NCI-H446 treated with DMSO at 0.1 percent for 48 hours (cell line): ENCODE measurements at places on chromosomes 2 and 18.

GRCh38 chr18:8081872-8082553, 514.9 kb downstream of the PTPRM start:
- no peak for DNase-seq

- no peak for DNase-seq
These were observed 28.3 kb upstream of the ASAP2 start for GRCh38 chr2:9178110-9178903.

- DNase-seq = no peak
These were observed 362.5 kb upstream of the TNP1 start for GRCh38 chr2:217222309-217222910.

GRCh38 chr2:107747964-107748583, 78.6 kb upstream of the RGPD4 start:
- DNase-seq = no peak

GRCh38 chr2:16165518-16166326, 225.4 kb downstream of the MYCN start:
- DNase-seq = no peak

DNA sequence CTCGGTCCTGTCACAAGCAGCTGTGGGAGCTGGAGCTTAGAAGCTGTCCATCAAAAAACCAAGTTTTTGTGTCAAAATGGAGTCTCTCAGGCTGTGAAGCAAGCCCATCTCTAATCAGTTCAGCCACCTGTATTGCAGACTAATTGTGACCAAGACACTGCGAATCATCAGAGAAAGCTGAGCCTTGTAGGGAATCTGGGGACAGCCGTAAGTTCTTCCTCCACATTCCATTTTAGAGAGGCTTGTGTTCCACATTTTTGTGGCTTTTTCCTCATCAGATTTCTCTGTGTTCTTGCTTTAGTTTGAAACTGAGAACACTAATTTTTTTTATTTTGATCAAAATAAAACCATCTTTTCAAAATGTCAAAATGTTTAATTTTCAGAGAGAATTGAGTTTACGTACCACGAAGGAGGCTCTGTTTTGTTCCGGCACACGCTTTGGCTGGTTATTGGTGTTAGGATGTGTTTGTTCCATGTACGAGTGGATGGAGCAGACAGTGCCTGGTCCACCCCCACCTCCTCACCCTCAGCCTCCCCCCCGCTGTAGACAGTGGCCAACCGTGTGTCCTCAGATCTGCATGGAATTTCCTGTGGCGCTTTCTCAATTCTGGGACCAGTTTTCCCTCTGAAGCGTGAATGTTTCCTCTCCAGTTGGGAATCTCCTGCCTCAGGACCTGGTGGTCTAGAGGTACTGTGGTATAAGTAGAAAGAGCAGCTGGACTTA, 140.8 kb downstream of the AGAP1 start:
- DNase-seq = no peak

GRCh38 chr18:60018618-60019462, 119.0 kb downstream of the PMAIP1 start:
- no peak for DNase-seq

GRCh38 chr18:23244401-23244800, 109.1 kb downstream of the CABLES1 start:
- no peak for DNase-seq

DNA sequence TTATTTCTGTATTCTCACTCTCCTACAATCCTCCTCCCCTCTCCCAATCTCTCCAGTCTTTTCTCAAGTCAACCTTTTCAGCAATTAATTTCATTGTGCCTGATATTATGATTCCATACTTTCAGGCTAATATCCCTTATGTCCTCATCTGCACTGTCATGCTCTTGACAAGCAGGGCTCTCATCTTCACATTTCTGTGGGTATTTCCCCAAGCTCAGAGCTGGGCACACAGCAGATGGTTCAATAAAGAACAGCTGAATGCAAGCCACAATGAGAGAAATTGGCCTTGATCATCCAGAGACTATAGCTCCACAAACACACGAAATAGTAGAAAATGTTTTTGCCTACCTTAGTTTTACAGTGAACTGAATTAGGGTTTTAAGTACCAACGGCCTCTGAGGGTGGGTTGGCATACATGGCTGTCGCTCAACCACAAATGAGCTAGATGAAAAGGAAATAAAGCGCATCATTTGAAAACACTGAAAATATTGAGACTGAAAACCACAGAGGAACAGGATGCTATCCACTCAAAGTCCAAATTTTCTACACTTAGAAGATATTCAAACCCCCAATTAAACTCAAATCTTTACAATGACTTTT, 47.5 kb upstream of the STAT1 start:
- no peak for DNase-seq

DNA sequence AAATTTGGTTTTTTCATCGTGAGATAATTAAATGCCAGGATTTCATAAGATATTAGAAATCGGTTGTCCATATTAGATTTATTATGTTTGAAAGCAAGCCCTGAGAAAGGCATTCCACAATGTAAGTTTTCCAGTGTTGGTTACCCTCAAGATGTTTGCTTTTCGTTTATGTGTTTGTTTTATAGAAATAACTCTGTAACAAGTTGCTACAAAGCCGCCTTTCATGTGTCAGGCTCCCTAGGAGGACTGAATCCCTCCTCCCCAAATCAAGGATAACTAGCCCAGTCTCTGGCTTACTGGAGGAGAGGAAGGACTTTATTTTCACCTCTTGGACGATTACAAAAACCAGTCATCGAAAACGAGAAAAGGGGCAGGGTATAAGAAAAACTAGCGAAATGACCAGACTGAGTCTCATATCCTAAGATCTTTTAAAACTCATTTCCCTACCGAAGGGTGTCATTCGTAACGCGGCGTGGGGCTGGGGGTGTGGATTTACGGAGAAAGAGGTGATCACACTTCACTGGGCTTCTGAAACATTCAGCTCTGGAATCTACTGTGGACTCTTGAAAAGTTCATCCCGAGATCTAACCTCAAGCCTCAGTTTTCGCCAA, 1.0 kb upstream of the PEX13 start:
- no peak for DNase-seq

DNA sequence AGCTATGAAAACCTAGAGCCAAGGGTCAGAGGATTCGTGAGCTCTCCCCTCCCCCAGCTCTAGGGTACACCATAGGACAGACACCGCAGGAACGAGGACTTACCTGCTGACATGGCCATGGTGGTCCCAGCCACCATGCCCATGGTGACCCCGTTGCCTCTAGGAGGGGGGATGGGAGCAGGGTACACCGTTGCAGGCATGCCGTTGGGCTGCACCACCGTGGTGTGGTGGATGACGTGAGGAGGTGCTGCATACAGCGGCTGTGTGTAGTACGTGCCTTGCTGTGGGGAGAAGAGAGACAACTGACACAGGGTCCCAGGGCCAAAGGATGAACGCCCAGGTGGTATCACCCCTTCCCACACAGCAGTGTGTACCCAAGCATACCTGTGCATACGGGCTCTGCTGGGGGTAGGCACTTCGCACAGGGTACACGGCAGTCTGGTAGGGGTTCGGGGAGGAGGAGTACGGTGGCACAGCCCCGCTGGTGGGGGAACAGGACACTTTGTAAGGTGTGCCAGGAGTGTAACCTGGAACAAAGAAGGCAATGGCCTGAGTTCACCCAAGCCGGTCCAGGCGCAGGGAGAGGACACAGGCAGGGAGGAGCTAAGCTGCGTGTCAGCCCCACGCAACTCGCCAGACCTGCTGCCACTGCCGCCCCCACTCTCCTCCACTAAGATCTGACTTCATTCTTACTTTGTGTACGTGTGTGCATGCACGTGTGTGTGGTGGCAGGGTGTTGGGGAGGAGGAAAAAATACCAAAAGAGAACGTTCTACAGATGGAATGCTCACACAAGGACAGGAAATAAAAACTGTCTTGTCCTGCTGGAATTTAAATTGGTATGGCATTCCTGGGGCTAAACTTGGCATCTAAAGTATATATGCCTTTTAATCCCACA, 37.8 kb downstream of the FAM168B start:
- DNase-seq = no peak

DNA sequence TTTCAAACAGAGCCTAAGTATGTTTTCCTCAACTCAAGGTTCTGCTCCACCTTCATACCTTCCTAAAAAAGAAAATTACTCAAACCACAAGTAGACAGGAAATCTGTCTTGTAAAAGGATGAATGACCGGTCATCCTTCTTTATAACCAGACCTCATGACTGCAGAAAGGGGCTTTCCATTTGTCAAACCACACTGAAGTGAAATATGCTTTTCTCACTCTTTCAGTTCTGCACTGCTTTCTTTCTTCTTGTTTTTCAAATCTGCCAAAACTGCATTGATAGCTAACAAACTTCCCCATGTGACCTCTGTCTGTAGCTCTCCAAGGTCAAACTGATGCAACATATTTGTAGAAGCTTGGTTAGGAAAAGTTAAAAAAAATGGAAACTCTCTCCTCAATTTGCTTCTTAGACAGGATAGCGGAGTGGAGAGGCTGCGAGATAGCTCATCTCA, 308.9 kb upstream of the CCDC68 start:
- no peak for DNase-seq

GRCh38 chr18:48306838-48307237, 102.3 kb downstream of the ZBTB7C start:
- no peak for DNase-seq

DNA sequence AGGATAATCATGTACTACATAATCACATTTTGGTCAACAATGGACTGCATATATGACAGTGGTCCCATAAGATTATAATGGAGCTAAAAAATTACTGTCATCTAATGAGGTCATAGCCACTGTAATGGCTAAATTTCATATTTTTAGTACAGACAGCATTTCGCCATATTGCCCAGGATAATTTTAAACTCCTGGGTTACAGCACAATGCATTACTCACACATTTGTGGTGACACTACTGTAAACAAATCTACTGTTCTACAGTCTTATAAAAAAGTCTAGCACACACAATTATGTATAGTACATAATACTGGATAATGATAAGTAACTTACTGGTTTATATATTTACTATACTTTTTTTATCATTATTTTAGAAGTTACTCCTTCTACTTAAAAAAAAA, 12.8 kb downstream of the EIF2AK2 start:
- no peak for DNase-seq

- no peak for DNase-seq
These were observed 189.3 kb downstream of the PHLPP1 start for GRCh38 chr18:62904396-62905285.

DNA sequence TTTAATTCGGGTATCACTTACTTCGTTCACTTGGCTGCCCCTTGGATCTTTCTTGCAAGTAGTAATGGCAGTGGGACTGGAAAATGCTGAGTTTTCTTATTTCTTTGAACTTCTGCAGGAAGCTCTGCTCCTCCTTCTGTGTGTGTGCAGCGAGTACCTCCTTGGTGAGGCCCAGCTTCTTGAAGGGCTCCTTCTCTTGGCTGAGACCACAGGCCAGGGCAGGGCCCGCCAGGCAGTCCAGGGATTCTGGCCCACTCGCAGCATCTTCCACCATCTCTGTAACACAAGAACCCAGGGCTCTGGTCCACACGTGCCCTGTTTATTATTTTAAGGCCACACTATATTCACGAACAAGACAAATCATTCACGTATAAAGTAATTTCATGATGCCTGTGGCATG, 15.8 kb upstream of the HES6 start:
- no peak for DNase-seq

DNA sequence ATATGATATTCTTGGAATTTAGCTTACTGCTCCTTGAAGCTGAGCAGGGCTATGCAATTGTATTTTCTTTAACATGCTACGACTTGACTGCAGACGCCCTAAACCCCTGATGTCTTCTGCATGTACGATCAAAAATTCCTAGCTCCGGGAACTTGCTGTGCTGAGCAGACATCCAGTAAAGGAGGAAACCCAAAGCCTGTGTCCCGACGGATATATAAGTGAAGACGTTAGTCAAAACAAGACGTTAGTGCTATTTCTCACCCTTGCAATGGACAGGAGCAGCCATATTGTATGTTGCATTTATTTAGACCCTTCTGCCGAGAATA, 51.5 kb downstream of the SETBP1 start:
- DNase-seq = no peak
